T-cell (primary cell): ENCODE measurements at places on chromosomes 7 and 10.

- no peak overlapping the region for H3K27ac ChIP-seq
- no peaks in the 10 kb centered on the region for H3K4me1 ChIP-seq
- H3K4me3 ChIP-seq: no peak overlapping the region
- no peaks in the 10 kb centered on the region for H3K36me3 ChIP-seq
- no peak for DNase-seq
Observed at GRCh38 chr10:70346155-70346554, 36.3 kb downstream of the LRRC20 start.

DNA sequence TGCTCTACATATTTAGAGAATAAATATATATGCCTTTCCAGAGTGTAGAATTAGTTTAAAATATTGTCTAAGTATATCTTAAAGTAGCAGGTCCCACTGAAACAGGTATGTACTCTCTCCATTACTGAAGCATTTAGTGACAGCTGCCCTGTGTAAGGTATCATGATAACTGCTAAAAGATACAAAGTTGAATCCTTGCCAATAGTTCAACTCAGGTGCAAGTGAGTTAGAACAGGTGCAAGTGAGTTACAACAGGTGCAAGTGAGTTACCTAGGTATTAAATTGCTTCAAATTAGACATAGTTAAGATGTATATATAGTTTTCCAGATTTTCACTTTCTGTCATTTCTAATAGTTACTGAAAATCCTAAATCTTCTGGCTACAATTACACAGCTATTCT is 119.1 kb downstream of the CNOT4 start:
- no peak for DNase-seq
- H3K4me1 ChIP-seq: no peaks in the 10 kb centered on the region
- peaks cover 6% of the 10 kb centered on the region for H3K36me3 ChIP-seq
- no peak overlapping the region for H3K4me3 ChIP-seq

GRCh38 chr7:14639329-14639728 is 263.2 kb downstream of the DGKB start:
- H3K27ac ChIP-seq: no peak overlapping the region
- H3K27me3 ChIP-seq: no peaks in the 10 kb centered on the region
- H3K4me3 ChIP-seq: no peak overlapping the region
- H3K4me1 ChIP-seq: no peaks in the 10 kb centered on the region
- no peak for DNase-seq

GRCh38 chr10:75334720-75335119 is 66.8 kb downstream of the ZNF503 start:
- no peak overlapping the region for H3K27ac ChIP-seq
- H3K27me3 ChIP-seq: no peaks in the 10 kb centered on the region
- H3K4me3 ChIP-seq: no peak overlapping the region
- no peaks in the 10 kb centered on the region for H3K36me3 ChIP-seq
- H3K4me1 ChIP-seq: no peaks in the 10 kb centered on the region

DNA sequence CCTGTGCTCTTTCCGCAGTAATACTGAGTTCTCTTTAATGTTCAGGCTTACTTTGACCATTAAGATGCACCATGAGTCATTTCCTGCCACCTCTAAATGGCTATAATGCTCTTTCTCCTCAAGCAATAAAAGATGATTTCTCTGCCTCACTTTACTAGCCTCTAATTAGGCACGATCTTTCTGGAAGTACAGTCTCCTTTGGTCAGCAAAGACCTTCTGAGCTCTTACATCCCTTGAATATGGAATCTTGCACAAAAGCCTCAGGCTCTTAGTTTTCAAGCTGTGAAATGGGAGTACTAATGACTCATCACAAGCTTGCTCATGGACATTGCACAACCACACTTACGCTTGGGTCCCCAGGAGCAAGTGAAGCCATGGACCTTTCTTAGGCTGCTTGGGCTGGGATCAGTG is 85.9 kb downstream of the FRMD4A start:
- no peaks in the 10 kb centered on the region for H3K36me3 ChIP-seq
- no peak for DNase-seq
- H3K4me1 ChIP-seq: no peaks in the 10 kb centered on the region
- H3K4me3 ChIP-seq: no peak overlapping the region
- H3K27me3 ChIP-seq: peaks cover 2% of the 10 kb centered on the region
- H3K27ac ChIP-seq: no peak overlapping the region
